ENCODE measurements at places on chromosomes 1 and 21. TPM values are rescaled to one million over a fixed set of nuclear protein-coding genes. Genes with fewer than 3 reads are reported as not detected.
A peak's percentile ranks its signal among the peaks of the same experiment; 100 is the strongest.

Gene SERTAD4
- polyA plus RNA-seq, result 10.2 TPM

Gene LAD1
- polyA plus RNA-seq, result 0.50 TPM

Gene DRAM2
- polyA plus RNA-seq, result 40.2 TPM

Gene OVAAL
- polyA plus RNA-seq, result not detected

Gene RGS21
- polyA plus RNA-seq, result not detected

Gene CNR2
- 0.08 TPM for polyA plus RNA-seq

Gene CA14
- polyA plus RNA-seq, result 41.5 TPM

Gene EDN2
- not detected for polyA plus RNA-seq

Gene S100A14
- not detected for polyA plus RNA-seq

Gene SEMA6C
- polyA plus RNA-seq, result 47.8 TPM

Gene ARHGEF16
- 4.2 TPM for polyA plus RNA-seq

Gene RNF19B
- polyA plus RNA-seq, result 35.5 TPM

GRCh38 chr1:112911506-112912220, 44.3 kb downstream of the SLC16A1 start:
- H3K4me3 ChIP-seq, result no peak overlapping the region
- H3K27me3 ChIP-seq, result no peaks in the 10 kb centered on the region
- no peak for DNase-seq
- no peaks in the 10 kb centered on the region for H3K36me3 ChIP-seq
- H3K27ac ChIP-seq, result no peak overlapping the region
- no peaks in the 10 kb centered on the region for H3K4me1 ChIP-seq

DNA sequence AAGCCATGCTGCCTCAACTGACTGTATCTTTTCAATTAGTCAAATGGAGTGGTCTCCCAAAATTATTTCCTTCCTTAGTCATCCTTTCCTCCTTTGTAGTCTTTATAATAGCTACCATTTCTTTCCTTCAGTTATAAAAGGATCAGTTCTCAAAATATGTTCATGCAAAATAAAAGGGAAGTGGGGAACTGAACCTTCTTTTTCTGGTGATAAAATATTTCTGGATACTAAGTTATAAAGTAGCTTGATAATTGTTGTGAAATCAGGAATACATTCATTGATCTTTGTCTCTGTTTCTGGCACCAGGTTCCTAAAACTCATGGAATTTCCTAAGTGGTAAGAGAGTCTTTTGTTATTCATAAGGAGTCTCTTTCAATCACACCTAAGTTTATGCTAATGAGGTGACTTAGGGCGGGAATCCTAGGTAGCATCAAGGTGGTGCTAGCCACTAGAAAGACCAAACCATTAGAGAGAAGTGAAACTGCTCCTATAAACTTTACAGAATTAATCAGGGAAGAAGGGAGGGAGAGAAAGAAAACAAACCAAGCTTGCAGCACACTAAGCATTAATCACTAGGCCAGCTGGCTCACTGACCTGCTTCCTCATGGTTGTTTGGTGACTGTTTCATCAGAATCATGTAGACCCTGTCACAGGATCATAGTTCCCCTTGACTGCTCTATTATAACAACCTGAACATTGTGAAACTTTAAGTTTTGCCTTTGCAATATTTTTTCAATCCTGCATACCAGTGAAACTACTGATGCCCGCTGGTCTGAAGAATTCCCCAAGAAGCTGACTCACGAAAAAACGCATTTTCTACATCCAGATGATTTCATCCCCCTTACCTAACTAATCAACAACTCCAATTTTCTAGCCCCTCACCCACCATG, 161.6 kb upstream of the PTBP2 start:
- no peak for DNase-seq
- H3K4me3 ChIP-seq, result no peak overlapping the region
- H3K4me1 ChIP-seq, result no peaks in the 10 kb centered on the region

DNA sequence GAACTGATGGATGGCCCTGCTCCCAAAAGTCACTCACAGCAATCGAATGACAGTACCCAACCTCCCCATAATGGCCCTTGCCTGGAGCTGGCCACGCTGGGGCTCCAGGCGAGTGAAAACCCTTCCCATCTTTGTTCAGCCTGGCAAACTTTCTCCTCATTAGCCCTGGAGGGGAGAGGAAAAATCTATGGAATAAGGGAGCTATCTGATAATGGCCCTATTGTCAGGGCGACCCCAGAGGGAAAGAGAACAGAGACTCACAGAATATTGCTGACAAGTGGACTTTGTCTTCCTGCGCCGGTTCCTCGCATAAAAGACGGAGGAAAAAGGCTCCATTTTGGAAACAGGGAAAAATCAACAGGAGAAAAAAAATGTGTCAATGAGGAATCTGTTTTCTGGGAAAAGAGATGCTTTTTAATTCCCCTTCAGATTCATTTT, 13.0 kb upstream of the ARHGEF16 start:
- H3K36me3 ChIP-seq, result peaks cover 7% of the 10 kb centered on the region
- no peak overlapping the region for H3K4me3 ChIP-seq
- peak overlapping the region; percentile 90 for H3K27ac ChIP-seq

DNA sequence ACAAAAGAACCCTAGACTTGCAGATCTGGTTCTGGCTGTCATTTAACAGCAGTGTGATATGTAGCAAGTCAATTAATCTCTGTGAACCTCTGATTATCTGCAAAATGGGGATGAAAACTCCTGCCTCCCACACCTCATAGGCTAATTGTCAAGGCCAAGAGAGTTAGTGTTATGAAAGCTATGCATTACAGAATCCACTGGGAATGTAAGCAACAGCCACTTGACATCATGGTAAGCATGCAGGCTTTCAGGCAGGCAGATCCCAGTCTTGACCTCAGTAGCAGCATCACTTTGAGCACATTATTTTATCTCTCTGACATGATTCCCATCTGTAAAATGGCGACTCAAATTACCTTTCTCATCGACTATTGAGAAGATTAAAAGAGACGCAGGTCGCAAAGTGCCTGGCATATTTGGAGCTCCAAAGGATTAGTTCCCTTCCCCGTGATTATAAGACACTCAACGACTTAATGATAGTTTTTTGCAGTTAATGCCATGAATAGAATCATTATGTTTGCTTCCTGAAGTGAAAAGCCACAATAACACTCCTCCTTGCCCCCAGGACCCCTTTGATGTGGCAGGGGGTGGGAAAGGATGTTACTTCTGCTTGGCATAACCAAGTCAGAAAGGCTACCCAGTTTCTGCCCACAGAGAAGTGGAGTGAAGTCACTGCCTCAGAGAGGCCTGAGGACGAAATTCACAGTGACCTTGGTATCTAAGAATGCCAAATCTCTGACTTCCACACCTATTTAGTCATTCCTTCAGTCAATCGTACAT, 273.0 kb upstream of the NFIA start:
- H3K27me3 ChIP-seq, result no peaks in the 10 kb centered on the region
- H3K27ac ChIP-seq, result no peak overlapping the region
- no peak for DNase-seq
- no peaks in the 10 kb centered on the region for H3K4me1 ChIP-seq

DNA sequence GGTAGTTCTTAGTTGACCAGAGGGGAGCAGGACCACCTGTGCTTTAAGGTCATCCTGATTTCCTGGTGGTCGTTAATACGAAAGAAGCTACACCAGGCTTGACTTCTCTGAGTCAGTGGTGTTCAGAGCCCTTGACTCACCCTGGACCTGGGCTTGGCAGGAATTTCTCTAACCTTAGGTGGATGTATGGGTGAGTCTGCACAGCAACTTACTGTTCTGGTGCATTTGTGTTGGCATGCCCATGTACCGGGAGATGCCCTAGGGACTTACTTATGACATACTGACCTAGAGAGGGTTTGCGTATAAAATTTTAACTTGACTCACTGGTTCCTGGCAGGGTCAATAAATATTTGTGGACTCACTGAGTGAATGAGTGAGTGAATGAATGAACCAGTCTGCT, 304.6 kb downstream of the DISC1 start:
- no peaks in the 10 kb centered on the region for H3K36me3 ChIP-seq
- no peak for DNase-seq
- no peaks in the 10 kb centered on the region for H3K27me3 ChIP-seq
- peaks cover 20% of the 10 kb centered on the region for H3K4me1 ChIP-seq
- no peak overlapping the region for H3K27ac ChIP-seq

GRCh38 chr1:30909365-30910068, 959 bp upstream of the SDC3 start:
- DNase-seq, result no peak
- H3K27ac ChIP-seq, result no peak overlapping the region
- H3K4me3 ChIP-seq, result peak overlapping the region; percentile 43
- peaks cover 51% of the 10 kb centered on the region for H3K4me1 ChIP-seq

DNA sequence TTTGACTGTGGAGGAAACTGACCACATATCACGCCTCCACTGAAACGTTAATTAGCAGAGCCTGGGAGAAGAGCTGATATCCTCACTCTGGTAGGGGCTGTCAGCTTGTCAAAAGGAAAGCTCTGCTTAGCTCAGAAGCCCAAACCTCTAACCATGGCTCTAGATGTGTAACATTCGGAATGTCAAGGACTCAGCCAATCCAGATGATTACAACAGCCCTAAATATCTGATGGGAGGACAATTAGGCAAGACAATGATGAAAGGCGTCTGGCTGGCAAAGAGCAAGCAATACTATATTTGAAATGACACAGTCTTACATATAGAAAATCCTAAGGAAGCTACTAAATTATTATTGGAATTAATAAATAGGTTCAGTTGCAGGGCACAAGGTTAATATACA, 45.7 kb upstream of the COX20 start:
- no peaks in the 10 kb centered on the region for H3K4me1 ChIP-seq
- no peak for DNase-seq
- H3K36me3 ChIP-seq, result no peaks in the 10 kb centered on the region
- no peak overlapping the region for H3K4me3 ChIP-seq

GRCh38 chr1:90356991-90357390, 360.1 kb downstream of the BARHL2 start:
- no peaks in the 10 kb centered on the region for H3K27me3 ChIP-seq
- H3K4me1 ChIP-seq, result no peaks in the 10 kb centered on the region
- no peak overlapping the region for H3K27ac ChIP-seq
- no peaks in the 10 kb centered on the region for H3K36me3 ChIP-seq
- H3K4me3 ChIP-seq, result no peak overlapping the region

DNA sequence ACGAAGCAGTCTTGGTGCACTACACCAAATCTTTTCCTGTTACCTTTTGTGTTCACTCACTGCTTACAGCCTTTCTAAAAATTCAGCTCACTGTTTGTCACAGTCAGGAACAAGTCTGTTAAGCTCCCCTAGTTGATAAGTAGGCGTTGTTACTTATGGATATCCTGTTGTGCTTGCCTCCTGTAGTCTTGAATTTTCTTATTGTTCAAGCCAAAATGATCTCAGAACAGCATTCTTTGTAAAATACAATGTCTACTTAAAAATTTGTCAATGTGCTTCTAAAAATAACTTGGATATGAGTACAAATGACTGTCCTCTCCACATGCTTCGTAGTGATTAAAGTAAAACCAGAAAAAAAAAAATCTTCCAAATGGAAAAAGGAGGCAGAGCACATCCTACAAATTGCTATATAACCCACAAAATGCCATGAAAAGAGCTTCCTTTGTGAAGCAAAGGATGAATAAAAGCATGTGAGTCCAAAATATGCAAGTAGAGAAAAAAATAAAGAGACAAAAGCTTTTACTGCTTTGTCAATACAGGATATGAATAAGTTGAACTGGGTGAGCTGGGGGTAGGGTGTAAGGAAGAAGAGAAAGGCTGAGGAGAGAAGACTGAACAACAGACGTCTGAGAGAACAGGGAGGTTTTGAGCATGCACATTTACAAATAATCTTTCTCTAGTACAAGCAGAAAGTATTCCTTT, 228.9 kb upstream of the ADGRL4 start:
- no peaks in the 10 kb centered on the region for H3K4me1 ChIP-seq
- no peaks in the 10 kb centered on the region for H3K36me3 ChIP-seq
- H3K27ac ChIP-seq, result no peak overlapping the region
- no peak overlapping the region for H3K4me3 ChIP-seq
- H3K27me3 ChIP-seq, result no peaks in the 10 kb centered on the region
- DNase-seq, result no peak

GRCh38 chr1:189908113-189908512, 569.6 kb downstream of the BRINP3 start:
- H3K36me3 ChIP-seq, result no peaks in the 10 kb centered on the region
- no peaks in the 10 kb centered on the region for H3K27me3 ChIP-seq
- H3K4me3 ChIP-seq, result no peak overlapping the region
- DNase-seq, result no peak

GRCh38 chr1:52240592-52241210, 98.8 kb downstream of the ZFYVE9 start:
- H3K4me1 ChIP-seq, result no peaks in the 10 kb centered on the region
- no peak overlapping the region for H3K4me3 ChIP-seq
- H3K27ac ChIP-seq, result no peak overlapping the region
- H3K36me3 ChIP-seq, result no peaks in the 10 kb centered on the region
- DNase-seq, result no peak

- no peak overlapping the region for H3K27ac ChIP-seq
- H3K4me3 ChIP-seq, result no peak overlapping the region
- no peaks in the 10 kb centered on the region for H3K27me3 ChIP-seq
- DNase-seq, result no peak
These were observed 29.1 kb downstream of the STPG1 start for GRCh38 chr1:24384251-24385090.

- H3K27me3 ChIP-seq, result no peaks in the 10 kb centered on the region
- no peak for DNase-seq
- no peak overlapping the region for H3K4me3 ChIP-seq
- no peak overlapping the region for H3K27ac ChIP-seq
These were observed 97.4 kb downstream of the PRDM2 start for GRCh38 chr1:13797397-13797796.

DNA sequence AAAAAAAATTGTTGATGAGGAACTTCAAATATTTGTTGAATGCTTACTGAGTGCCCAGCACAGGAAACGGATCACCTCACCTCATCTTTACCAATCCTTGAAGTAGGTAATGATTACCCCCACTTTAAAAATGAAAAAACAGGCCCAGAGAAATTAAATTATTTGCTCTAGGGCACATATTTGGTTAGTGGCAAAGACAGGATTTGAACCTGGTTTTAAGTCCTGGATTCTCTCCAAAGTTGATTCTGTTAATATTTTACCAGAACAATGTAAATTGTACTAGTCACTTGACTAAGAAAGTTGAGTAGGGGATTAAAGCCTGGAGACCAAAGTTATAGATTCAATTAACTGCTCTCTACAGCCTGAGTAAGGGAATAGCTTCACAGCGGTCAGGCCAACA, 97.9 kb downstream of the GIPC2 start:
- no peak overlapping the region for H3K27ac ChIP-seq
- no peak for DNase-seq
- H3K4me1 ChIP-seq, result no peaks in the 10 kb centered on the region
- H3K36me3 ChIP-seq, result no peaks in the 10 kb centered on the region
- no peaks in the 10 kb centered on the region for H3K27me3 ChIP-seq

- H3K36me3 ChIP-seq, result peaks cover 3% of the 10 kb centered on the region
- no peaks in the 10 kb centered on the region for H3K27me3 ChIP-seq
- no peak overlapping the region for H3K4me3 ChIP-seq
- no peak overlapping the region for H3K27ac ChIP-seq
- no peaks in the 10 kb centered on the region for H3K4me1 ChIP-seq
- no peak for DNase-seq
These were observed 53.8 kb upstream of the LRRC8C start for GRCh38 chr1:89578946-89579684.

- no peak overlapping the region for H3K4me3 ChIP-seq
- peaks cover 4% of the 10 kb centered on the region for H3K4me1 ChIP-seq
- no peak overlapping the region for H3K27ac ChIP-seq
- no peak for DNase-seq
- no peaks in the 10 kb centered on the region for H3K36me3 ChIP-seq
These were observed 170.0 kb upstream of the L1TD1 start for GRCh38 chr1:62024690-62025089.
